ENCODE measurements at places on chromosomes 12 and 14.
A peak's percentile ranks its signal among the peaks of the same experiment; 100 is the strongest.

GRCh38 chr12:51972849-51973273, 21.4 kb downstream of the ACVR1B start:
- DNase-seq, result peak; percentile 77

GRCh38 chr14:31893221-31893757, 183.8 kb upstream of the ARHGAP5 start:
- peak; percentile 21 for DNase-seq

- DNase-seq, result no peak
Measured at GRCh38 chr14:26531894-26532293, 65.9 kb downstream of the NOVA1 start.

DNA sequence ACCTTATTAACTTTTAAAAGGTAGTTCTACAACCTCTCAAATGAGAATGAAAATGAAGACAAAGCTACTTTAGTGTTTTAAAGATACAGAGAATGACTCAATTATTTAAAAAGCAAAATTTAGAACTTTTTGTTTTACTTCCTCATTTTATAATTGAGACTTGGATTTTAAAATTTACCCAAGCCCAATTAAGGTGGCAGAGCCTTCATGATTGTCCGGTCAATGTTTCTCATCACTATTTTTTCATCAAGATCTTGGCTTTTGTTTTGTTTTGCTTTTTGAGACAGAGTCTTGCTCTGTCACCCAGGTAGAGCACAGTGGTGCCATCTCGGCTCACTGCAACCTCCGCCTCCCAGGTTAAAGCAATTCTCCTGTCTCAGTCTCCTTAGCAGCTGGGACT, 32.7 kb downstream of the PPP4R3A start:
- DNase-seq, result no peak

- peak; percentile 6 for DNase-seq
Measured at GRCh38 chr14:69501423-69501838, 16.9 kb downstream of the PLEKHD1 start.
